ENCODE measurements at places on chromosomes 4 and X. TPM values are rescaled to one million over a fixed set of nuclear protein-coding genes. Genes with fewer than 3 reads are reported as not detected.

Gene DCX
- 0.10 TPM for total RNA-seq

DNA sequence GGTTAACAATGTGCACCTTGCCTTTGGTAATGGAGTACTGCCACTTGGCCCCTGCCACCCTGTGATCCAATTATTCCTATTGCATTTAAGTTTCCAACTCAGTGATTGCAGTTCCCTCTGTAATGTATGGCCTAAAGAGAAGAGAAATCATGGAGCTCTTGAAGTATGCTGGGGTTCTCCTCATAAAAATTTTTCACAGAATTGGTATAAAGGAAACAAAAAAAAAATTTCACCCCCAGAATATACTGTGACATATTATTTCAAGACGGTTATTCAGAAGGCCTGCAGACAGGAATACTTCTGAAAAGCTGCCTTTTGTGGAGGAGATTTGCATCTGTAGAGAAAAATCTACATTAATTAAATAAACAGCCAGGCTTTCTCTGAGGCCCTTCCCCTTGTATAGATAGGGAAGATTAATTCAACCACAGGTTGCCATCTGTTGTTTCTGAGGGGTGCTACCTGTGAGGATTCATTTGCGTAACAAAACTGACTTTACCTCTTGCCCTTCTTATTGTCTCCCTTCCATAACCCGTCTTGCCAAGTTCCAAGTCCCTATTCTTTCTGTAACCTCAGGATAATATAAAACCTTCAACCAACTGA is 94.8 kb upstream of the LANCL3 start:
- no peak for DNase-seq

GRCh38 chr4:173699841-173700475 is 169.9 kb upstream of the HAND2 start:
- DNase-seq, result no peak

- peak; percentile 15 for DNase-seq
Observed at GRCh38 chr4:913280-913618, 18.9 kb downstream of the GAK start.

DNA sequence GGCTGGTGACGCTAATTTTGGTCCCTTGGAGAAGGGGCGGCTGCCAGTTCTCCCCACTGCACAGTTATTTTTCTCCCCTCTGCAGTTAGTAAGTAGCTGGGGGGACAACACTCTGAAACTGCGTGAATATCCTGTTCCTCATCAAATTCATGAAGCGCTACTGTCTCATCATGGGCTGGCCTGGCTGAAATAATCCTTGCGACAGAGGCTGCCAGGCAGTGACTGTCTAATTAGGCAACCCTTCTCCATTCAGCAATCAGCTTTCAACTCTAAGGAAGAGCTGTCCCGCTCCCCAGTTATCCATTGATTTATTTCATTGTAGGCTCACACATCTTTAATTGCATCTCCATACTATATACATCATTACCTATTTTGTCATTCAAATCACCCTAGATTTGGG is 8.2 kb downstream of the SH3TC1 start:
- DNase-seq, result no peak

Gene WAS
- 12.2 TPM for total RNA-seq

DNA sequence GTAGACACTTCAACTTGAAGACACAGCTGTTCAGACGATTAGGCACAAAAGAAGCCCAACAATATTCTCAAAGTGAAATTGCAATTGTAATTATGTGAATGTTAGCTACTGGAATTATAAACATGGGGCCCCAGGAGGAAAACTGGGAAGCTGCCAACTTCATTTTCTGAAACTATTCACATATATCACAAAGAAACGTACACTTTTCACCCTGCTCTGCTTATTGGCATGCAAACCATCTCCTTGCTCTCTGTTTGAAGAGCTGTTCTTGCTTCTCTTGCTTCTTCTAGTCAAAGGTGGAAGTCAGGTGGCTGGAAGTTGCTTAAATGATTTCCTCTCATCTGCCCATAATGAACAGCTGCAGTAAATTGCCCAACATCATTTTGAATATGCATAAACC is 320.1 kb downstream of the CFAP299 start:
- no peak for DNase-seq

- no peak for DNase-seq
Observed at GRCh38 chr4:166777760-166778159, 456.5 kb downstream of the SPOCK3 start.

- DNase-seq, result no peak
Observed at GRCh38 chrX:24332878-24333277, 19.0 kb upstream of the SUPT20HL2 start.

DNA sequence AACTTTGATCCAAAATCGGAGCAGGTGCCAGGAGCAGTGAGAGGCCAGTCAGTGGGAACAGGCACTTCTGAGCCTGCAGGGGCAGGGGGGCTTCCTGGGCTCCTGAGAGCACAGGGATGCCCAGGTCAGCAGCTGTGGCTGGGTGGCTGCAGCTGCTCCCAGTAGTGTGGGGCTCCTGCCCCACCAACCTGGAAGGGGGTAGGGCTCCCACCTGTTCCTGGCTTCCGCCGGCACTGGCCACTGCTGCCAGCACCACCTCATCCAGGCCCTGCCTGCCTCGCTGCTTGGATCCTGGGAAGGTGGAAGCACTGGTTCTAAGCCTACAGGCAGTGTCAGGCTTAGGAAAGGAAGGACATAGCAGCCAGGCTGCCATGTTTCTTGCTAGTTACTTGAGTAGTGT is 18.6 kb downstream of the GRK4 start:
- no peak for DNase-seq

DNA sequence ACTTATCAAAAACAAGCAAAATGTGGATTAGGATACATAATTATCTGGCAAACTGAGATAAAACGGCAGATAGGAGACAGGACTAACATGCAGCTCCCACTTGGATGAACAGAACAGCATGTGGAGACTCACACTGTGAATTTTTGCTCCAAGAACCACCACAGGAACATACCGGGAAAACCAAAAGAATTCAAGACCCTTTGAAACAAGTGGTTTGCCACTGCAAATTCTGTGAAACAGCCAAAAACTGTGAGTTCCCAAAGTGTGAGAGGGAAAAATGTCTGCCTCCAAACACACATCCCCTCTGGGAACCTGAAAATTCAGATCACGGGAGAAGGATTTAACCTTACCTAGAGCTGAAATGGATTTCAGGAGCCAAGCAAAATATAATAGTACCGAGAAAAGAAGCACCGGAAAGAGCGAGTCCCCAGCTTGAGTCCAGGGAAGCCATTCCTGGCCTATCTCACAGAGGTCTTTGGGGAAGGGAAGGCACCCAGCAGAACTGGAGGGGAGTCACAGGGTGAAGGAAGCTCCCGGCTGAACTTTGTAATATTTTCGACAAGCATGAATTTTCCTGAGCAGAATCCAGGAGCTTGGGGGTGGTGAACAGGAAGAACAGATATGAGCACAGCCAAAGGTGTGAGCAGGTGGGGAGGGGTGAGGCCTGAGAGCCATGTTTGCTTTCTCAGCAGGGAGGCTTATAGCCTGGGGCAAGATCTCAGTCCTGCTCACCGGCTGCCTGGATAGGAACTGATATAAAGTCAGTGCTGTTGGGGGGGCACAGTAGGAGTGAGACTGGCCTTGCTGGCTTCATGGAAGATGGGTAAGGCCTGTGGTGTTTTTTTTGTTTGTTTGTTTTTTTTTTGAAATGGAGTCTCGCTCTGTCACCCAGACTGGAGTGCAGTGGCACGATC is 23.9 kb downstream of the MANBA start:
- no peak for DNase-seq

Gene POU4F2
- not detected for total RNA-seq

Gene GPR173
- total RNA-seq, result 2.7 TPM

Gene ESX1
- total RNA-seq, result not detected

DNA sequence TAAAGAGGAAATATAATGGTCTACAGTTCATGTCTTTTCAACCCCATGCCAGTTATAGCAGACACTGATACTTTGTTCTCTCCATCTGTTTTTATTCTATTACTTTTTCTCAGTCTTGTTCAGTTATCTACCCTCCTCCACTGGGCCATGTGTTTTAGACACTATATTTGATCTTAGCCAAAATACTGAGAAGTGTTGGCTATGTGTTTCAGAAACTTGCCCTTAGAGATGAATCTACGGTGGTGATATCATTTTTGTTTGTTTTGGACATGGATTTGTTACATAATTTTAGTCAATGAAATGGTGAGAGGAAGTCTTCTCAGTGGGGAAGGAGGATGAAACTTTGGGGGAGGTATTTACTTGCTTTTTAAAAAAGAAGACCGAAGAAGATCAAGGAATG is 211.5 kb upstream of the DDX53 start:
- no peak for DNase-seq

DNA sequence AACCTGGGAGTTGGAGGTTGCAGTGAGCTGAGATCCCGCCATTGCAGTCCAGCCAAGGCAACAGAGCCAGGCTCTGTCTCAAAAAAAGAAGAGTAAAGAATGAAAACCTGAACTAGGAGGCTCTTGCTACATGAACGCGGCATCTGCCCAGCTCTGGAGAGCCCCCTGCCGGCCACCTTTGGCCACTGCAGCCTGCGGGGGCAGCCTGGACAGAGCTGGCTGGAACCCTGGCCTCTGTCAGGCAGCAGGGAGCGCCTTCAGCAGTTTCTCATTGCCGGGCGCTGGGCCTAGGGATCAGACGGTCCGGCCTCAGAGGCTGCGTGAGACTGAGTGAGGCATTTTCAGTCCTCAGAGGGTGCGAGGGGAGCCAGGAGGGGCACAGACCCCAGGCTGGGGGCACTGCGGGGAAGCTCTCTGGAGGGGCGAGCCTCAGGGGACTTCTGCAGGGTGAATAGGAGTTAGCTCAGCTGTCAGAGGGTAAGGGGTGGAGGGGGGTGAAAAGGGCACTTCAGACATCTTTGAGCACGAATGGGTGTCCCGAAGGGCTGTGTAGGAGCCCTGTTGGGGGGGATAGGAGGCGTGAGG is 17.5 kb downstream of the DOK7 start:
- peak; percentile 95 for DNase-seq

Gene OCRL
- 24.8 TPM for total RNA-seq

- peak; percentile 61 for DNase-seq
Observed at GRCh38 chr4:38131371-38132091, 171.3 kb downstream of the PTTG2 start.

DNA sequence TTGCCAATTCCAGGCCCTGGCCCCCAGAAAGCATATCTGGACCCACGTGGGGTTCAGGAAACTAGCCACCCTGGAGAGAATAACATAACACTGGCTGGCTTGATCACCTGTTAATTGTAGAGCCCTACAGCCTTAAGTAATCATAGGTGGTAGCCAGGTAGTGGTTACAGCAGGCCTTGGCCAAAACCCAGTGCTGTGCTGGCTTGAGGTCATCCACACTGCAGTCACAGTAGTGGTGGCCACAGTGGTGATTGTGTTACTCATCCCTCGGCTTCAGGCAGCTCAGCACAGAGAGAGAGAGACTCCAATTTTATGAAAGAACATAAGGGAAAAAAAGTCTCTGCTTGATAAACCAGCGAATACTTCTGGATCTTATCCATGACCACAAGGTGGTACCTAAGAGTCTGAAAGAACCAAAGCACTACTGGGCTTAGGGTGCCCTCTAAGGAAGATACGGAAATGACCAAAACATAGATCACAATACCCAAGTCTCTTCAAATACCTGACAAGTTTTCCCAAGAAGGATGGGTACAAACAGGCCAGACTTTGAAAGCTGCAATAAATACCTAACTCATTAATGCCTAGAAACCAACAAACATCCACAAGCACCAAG is 46.6 kb upstream of the CDX4 start:
- DNase-seq, result no peak

- no peak for DNase-seq
Observed at GRCh38 chr4:141158219-141158618, 24.9 kb upstream of the RNF150 start.

- DNase-seq, result no peak
Observed at GRCh38 chr4:4217113-4217512, 9.6 kb downstream of the OTOP1 start.

Gene ALAS2
- 13.1 TPM for total RNA-seq

Gene DUSP21
- not detected for total RNA-seq

DNA sequence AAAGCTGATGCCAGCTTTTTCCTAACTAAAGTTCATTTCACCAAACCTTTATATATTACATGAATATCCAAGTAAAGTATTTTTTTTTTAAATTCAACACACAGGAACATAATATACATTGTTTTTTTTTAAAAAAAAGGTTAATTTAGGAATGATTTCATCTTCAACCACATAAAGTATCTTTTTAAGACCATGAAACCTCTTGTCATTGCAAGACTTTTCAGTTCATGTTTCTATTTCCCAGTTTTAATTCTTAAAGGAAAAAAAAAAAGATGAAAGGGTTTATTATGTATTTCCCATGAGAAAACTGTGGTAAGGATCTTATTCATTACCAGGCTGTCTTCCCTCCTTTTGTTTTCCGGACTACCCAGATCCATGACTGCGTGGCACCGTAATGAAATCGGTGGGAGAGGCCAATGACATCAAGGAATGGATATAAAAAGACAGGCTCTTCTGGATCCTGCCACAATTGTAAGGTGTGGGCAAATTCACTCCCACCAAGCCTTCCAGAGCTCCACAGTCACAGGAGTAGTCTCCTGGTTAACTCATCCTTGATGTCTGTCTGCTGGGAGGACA is 84.7 kb upstream of the CBR4 start:
- DNase-seq, result no peak

GRCh38 chrX:148363471-148364235 is 136.8 kb upstream of the AFF2 start:
- no peak for DNase-seq

DNA sequence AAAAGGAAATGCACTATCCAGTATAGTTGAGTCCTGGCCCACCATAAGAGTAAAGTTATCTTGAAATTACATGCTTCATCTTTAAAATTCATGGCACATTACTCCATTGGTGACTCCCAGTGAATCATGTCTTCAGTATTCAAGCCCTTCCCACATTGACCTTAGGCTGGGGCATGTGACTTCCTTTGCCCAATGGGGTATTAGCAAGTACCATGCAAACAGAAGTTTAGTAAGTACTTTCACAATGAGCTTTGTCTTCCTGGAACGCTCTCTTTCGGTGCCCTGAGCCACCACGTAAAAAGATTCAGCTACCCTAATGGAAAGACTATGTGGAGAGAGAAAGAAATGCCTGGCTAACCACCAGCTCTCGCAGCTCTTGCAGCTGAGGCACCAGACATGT is 235.4 kb downstream of the HNRNPD start:
- DNase-seq, result no peak

GRCh38 chrX:53281963-53282695 is 745 bp upstream of the IQSEC2 start:
- DNase-seq, result peak; percentile 34

- no peak for DNase-seq
Observed at GRCh38 chrX:9658409-9658808, 107.2 kb downstream of the GPR143 start.

- DNase-seq, result no peak
Observed at GRCh38 chr4:104878936-104879335, 267.7 kb upstream of the TET2 start.

Gene CFAP97
- 52.9 TPM for total RNA-seq

Gene HAUS3
- 11.8 TPM for total RNA-seq

GRCh38 chrX:43868791-43869190 is 13.5 kb downstream of the MAOB start:
- DNase-seq, result no peak

GRCh38 chrX:25389266-25389665 is 373.5 kb upstream of the ARX start:
- no peak for DNase-seq

GRCh38 chr4:154473497-154473896 is 18.1 kb downstream of the DCHS2 start:
- no peak for DNase-seq
